Stimulated activated CD4-positive, alpha-beta T cell treated with anti-CD3 and anti-CD28 coated beads, Interleukin-12 subunit alpha, Interleukin-12 subunit beta, amount 100 ng/mL, for 4 hours (primary cell): ENCODE measurements at places on chromosomes 3 and 15.
A peak's percentile ranks its signal among the peaks of the same experiment; 100 is the strongest.

DNA sequence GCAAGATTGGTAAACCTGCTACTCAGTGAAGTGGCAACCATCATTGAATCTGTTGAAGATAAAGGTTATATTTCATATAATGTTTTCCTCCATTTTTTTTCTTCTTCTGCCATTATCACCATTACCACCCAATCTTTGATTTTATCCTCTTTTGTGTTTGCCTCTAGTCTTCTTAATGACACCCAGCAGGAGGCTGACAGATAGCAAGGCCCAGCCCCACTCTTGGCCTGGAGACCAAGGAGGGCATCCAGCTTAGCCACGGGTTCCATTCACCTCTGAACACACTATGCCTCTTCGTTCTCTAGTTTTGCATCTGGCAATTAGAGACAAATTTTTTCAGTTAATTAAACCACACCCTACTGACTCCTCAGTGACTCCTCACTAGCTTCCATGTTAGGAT is 129.7 kb downstream of the TPRG1 start:
- no peak for DNase-seq

- DNase-seq = no peak
These were observed 16.9 kb downstream of the ICE2 start for GRCh38 chr15:60462027-60462426.

- DNase-seq = no peak
These were observed 378.2 kb downstream of the MECOM start for GRCh38 chr3:169285057-169286033.

- DNase-seq = no peak
These were observed 60.4 kb downstream of the TRPC1 start for GRCh38 chr3:142784228-142784627.

GRCh38 chr3:51815614-51816013 is 36.6 kb upstream of the IQCF6 start:
- DNase-seq = no peak

- DNase-seq = no peak
These were observed 64.1 kb downstream of the AAGAB start for GRCh38 chr15:67190326-67190725.

DNA sequence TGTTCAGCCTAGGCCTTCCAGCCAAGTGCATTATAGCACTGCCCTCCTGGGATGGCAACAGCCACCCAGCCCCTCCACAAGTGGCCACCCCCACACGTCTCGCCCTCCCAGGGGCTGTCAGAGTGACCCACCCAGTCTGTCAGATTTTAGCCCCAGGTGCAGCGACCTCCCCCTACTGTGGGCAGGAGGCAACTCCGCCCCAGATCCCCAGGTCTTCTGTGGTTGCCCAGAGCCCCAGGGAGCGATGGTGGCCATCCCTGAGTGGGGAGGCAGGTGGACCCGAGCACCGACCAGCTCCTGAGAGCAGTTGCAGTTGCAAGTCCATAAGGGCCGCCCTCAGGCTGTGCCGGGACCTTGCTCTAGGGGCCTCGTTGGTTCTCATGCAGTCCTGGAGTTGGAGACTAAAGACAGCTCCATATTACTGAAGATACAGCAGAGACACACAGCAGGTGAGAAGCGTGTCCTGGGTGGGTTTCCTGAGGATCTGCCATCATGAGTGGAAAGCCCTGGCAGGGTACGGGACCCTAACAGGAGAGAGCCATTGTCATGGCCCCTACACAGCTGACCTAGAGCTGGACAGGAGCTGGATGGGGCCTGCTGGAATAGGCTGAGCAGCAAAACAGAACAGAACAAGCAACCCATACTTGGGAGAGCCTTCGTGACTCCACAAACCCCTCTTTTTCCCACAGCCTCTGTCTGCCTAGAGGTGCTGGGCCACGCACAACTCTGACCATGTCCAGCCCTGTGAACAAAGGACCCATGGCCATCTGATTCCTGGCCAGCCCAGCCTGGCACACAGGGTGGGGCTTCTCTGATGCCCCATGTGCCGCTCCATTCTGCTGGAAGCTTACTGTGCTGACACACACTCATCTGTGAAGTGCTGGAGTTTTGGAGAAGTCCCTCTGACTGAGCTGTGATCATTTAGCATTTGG is 110.3 kb upstream of the ALDH1A3 start:
- no peak for DNase-seq

GRCh38 chr3:186990878-186991308 is 60.6 kb downstream of the ST6GAL1 start:
- no peak for DNase-seq

DNA sequence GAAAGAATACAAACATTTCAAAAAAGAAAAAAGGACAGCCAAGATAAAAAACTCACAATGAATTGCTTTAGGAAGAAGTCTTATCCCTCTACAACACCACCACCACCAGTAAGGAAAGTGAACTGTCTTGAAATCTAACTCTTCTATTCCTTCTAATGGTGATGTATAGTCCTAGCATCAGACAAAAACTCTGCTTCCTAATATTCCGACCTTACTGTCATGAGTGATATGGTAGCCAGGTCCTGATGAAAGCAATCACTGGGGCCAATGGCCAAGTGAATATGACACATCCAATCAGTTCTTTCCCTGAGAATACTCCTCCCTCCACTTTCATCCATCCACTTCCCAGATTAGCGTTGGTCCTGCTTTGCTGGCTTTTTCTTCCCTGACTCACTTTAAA is 14.8 kb downstream of the GK5 start:
- no peak for DNase-seq

DNA sequence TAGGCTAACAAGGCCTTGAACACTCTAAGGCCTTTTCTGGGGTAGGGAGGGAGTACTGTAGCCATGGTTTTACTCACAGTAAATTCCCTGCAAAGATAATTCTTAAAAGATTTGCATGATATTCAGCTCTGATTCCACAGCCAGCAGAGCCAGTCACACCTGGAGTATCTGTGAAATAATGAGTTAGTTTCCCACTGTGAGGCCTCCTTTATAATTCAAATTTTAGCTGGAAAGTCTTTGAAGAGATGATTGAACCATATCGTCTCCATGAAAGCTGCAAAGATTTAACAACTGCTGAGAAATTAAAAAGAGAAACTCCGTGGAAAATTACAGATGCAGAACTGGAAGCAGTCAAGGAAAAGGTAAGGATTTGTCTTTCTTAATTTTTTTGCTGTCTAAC is 32.3 kb upstream of the DUT start:
- no peak for DNase-seq

DNA sequence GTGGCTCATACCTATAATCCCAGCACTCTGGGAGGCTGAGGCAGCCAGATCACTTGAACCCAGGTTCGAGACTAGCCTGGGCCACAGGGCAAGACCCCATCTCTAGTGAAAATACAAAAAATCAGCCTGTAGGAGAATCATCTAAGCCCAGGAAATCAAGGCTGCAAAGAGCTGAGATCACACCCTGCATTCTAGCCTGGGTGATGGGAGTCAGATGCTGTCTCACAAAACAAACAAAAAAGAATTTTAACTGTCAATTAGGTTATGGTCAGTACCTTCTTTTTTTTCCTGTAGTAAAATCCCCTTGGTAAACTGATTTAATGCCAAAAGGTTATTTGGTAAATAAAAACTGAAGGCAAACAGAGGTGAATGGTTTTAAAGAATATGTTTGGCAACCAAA is 29.0 kb downstream of the TMCC1 start:
- no peak for DNase-seq

DNA sequence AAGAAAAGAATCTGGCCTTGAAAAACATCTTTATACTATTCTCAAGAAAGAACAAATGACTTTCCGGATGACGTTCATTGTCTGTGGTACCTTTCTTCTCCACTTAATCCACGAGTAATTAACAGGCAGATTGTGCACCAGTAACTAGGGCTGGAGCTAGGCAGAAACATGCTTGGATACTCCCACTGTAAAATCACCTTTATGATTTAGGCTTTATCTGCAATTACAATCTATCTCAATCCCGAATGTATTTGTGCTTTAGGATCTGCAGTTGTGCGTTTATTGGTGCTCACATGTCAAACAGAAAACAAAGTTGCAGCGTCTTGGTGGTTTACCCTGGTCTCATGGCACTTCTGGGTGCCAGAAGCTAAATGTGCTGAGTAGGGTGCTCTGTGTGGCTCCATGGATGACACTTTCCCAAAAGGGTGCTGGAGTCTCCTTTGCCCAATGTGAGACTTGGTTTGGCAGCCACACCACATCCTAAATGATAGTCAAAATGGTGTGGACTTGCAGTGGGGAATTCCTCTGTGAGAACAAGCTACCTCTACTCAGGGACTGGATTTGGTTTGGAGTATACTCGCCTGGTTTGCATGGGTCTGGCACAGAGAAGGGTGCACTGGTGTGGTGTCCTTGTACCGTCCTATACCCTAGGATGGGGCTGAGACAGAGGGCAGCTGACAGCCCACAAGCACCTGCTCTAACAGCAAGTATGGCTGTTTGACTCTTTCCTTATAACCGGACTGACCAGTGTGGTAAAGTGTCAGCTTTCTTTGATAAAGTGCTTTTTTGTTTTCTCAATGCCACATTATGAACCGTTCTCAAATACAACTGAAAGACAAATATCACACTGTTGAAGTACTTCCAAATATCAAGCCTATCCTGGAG is 7.7 kb downstream of the SERP1 start:
- DNase-seq = no peak

DNA sequence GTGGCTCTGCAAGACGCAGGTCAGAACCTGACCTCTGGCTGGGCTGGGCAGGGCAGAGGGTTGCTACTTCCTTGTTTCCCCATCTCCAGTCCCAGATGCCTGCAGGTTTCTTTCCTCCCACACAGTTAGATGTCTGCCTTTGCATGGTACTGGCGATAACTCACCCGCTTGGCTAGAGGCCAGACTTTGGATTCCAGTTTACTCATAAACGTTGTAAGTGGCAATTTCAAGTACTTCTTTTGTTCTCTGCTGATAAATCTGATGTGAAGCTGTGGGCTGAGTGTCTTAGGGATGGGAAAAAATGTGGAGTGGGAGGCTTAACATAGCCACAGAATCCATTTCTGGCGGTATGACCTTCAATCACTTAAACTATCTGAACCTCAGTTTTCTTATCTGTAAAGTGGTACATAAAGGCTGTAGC is 194.2 kb downstream of the EBLN2 start:
- DNase-seq = no peak

DNA sequence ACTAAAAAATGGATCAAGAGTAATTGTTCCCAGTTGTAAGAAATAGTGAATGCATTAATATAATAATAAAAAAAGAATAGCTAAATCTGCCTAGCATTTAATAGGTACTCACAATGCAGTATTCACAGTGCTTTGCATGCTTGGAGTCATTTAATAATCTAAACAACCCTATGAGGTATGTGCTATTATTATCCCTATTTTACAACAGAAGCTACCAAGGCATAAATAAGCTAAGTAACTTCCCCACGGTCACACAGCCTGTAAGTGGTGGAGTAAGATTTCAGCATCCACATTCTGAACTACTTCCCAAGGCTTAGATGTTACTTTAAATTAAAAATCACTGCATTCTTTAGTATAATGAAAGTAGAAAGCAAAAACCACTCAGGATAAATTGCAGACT is 102.9 kb downstream of the PLCH1 start:
- no peak for DNase-seq

- no peak for DNase-seq
These were observed 764.2 kb upstream of the ARRDC4 start for GRCh38 chr15:97196048-97197014.

DNA sequence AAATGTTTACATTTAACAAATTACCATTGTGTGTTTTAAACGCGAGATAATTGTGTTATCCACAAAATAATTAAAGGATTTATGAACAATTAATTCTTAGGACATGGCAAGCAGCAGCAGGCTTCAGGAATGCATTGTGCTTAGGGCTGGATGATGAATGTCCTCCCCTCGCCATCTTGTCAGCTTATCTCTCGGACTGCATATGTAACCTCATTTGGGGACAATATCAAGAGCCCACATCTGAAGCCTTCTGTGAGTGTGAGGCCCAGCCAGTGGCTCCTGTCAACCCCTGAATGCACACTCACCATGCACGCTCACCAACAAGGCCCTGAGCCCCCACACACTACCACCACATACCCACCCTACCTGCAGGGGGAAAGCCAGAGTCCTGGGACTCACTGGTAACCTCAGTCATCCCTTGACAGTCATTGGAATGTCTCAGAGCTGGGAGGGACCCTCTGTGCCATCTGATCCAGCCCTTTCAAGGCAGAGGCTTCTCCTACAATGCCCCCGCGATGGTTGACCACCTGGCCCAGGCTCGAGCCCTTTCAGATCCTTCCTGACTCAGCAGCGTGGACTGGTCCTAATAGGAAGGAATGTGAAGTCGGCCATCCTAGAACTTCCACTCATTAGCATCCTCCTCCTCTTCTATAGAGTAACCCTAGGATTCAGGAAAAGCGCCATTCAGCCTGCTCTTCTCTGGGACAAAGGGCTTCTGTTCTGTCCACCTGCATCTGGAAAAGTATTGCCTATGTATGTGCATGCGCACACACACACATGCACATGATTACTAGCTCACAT is 38.2 kb downstream of the MRPL46 start:
- no peak for DNase-seq

DNA sequence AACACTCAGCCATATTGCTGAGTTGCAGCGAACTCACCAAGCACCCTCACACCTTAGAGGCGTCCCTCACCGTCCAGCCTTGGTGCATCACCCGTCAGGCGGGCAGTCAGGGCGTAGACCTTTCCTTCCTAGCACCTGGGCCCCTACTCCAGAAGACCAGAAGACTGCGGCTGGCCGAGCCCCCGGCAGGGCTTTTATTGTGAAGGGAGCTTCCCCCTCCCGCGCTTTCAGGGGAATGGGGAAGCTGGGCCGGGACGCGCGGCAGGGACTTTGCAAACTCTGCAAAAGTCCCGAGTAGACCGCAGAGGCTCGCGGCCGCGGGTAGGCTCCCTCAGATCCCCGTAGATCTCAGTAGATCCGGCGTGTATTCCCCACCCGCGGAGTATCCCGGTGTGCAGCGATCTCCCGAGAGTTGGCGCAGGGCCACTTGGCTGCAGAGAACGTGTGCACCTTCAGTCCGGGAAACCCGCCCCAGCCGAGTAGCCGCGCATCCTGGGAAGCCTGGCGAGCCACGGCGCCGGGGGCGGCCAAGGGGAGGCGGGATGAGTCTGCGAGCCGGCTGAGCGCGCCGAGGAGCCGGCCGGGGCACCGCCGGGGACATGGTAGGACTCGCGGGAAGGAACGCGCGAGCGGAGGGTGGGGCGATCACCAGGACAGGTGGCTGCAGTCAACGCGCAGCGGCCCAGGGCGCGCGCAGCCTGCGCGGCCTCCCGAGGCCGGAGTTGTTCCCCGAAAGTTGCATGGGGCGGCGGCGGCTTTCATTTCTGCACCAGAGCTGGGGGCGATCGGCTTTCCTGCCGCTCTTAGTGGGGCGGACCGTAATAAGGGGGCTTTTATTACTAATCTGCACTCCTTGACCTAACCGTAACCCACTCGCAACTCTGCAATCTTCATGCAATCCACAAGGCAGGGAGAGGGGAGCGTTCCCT is at the start of gene GASK1A:
GASK1A (plus strand) TSS at position 268 of the 929 bp plus-strand sequence; CDS start at position 600, 332 bp downstream.
- DNase-seq = peak; percentile 25

DNA sequence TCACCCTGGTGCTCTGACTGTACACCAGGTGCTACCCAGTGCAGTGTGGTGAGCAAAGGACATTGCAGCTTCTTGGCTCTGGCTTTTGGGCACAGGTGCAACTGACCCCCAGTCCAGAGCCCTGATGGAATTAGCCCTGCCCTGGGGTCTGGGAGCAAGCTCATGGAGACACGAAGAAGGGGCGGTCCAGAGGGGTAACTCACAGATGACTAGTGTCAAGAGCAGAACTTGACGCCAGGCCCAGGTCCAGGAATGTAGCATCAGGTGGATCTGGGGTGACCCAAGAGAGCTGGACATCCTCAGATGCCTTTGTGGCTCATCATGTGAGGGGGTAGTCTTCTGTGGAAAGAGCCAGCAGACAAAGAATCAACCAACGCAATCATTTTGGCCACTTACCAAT is 88.9 kb downstream of the ASB7 start:
- no peak for DNase-seq

GRCh38 chr15:26037369-26037768 is 174.2 kb upstream of the ATP10A start:
- no peak for DNase-seq

GRCh38 chr3:17945018-17945798 is 202.8 kb upstream of the TBC1D5 start:
- no peak for DNase-seq
